ENCODE measurements at places on chromosomes 2 and 18. TPM values are rescaled to one million over a fixed set of nuclear protein-coding genes. Genes with fewer than 3 reads are reported as not detected.

- DNase-seq = no peak
These were observed 106.0 kb downstream of the DTNB start for GRCh38 chr2:25567406-25567805.

DNA sequence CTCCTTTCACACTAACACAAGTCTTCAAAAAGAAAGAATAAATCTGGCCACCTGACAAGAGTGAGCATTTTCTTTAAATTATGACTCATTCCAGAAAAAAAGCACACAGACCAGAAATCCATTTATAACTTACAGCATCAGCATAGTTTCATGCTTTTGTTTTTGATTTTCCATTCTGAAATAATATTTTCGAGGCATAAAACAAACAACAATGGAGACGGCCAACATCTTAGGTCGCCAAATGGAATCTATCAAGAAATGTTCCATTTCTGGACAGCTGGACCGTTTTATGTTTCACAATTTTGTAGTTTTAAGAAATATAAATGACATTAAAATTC is 165.4 kb upstream of the ZFP36L2 start:
- no peak for DNase-seq

GRCh38 chr2:94870440-94871225 is 597 bp upstream of the TEKT4 start:
- no peak for DNase-seq

- DNase-seq = no peak
These were observed 2.9 kb upstream of the SCYGR1 start for GRCh38 chr2:227390468-227391256.

DNA sequence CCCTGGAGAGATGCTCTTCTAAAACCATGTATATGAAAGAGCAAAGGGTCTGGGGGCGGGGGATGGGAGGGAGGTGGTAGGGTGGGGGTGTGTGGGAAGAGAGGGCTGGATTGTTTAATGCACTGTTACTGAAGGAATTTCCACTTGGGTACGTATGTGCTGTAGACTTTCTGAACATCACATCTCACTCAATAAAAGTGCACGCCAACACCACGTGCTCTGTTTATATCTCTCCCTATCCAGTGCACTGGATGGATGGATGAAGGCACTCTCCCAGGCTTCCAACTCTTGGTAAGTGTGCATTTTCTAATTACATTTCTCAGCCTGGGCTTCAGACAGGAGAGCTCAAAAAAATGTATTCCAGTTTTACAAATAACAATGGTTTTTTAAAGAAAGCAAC is 184.3 kb upstream of the SIX2 start:
- DNase-seq = no peak

GRCh38 chr2:223563462-223563861 is 38.7 kb downstream of the SCG2 start:
- no peak for DNase-seq

- no peak for DNase-seq
These were observed 1154.5 kb upstream of the CHAC2 start for GRCh38 chr2:52613064-52613463.

DNA sequence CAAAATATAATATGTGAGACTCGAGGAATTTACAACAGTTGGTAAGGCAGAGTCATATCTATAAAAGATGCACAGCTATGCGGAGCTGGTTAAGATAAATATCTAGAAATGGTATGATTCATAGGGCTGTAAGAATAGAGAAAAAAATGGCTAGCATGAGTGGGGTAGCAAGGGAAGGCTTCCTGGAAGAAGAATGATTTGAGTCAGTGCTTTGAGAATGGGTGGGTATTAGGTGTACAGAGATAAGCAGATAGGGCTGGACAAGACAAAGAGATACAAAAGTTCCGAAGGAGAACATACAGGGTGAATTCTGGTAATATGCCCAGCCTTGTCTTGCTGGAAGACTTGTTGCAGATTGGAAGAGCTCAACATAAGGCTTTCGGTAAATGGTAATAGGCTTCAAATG is 291.5 kb upstream of the CCDC68 start:
- DNase-seq = no peak

- DNase-seq = no peak
These were observed 369 bp downstream of the SMCHD1 start for GRCh38 chr18:2655954-2656236.

DNA sequence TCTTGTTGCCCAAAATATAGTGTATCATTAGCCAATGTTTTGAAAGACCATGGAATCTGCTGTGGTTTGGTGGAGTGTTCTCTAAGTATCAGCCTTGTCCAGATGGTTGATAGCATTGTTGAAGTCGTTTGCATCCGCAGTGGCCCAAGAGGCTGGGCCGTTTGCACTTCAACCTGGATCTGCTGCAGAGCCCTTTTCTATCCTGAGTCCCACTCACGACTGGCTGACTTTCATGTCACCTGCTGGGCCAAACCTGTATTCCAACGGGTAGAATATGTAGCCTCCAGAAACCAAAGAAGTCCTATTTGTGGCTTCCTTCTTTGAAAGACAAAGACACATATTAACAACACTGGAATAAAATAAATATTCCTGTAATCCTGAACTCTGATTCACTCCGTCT is 1154.1 kb downstream of the RPIA start:
- no peak for DNase-seq

- no peak for DNase-seq
These were observed 111.9 kb upstream of the MAPRE2 start for GRCh38 chr18:34929336-34929780.

DNA sequence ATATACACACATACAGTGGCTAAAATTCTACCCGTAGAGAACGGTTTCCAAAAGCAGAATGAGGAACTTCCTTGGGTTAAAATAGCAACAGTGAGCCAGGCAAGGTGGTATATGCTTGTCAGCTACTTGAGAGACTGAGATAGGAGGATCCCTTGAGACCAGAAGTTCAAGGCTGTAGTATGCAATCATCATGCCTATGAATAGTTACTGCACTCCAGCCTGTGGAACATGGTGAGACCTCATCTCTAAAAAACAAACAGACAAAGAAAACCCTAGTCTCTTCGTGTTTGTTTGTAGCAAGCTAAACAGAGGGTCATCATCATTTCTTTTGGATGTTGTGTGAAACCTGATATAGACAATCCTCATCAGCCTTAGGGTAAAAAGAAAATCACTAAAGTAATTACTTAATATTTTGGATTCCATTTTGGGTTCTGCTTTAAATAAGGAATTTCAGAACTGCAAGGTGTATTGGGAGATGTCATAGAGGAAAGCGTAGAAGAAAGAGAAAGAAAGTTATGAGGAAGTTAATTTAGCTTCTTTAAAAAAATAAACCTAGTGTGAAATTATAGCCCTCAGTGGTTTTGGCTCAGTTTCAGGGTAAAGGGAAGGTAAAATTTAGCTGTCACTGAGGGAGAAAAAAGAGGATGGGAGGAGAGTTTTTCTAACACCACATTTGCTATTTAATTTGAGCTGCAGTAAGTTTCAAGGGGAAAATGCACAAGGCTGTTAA is 46.5 kb downstream of the PLEK start:
- DNase-seq = no peak

GRCh38 chr2:75033516-75033915 is 75.1 kb downstream of the POLE4 start:
- no peak for DNase-seq

- DNase-seq = no peak
These were observed 102.2 kb upstream of the TTC39C start for GRCh38 chr18:23912356-23912755.

The MMADHC gene
- total RNA-seq = 65.0 TPM

The GALR1 gene
- total RNA-seq = not detected

The TXNDC2 gene
- not detected for total RNA-seq

The GCKR gene
- not detected for total RNA-seq

The PRSS56 gene
- not detected for total RNA-seq

The BMP10 gene
- total RNA-seq = not detected

The AOX1 gene
- not detected for total RNA-seq
